ENCODE measurements at places on chromosomes 3 and 15.

DNA sequence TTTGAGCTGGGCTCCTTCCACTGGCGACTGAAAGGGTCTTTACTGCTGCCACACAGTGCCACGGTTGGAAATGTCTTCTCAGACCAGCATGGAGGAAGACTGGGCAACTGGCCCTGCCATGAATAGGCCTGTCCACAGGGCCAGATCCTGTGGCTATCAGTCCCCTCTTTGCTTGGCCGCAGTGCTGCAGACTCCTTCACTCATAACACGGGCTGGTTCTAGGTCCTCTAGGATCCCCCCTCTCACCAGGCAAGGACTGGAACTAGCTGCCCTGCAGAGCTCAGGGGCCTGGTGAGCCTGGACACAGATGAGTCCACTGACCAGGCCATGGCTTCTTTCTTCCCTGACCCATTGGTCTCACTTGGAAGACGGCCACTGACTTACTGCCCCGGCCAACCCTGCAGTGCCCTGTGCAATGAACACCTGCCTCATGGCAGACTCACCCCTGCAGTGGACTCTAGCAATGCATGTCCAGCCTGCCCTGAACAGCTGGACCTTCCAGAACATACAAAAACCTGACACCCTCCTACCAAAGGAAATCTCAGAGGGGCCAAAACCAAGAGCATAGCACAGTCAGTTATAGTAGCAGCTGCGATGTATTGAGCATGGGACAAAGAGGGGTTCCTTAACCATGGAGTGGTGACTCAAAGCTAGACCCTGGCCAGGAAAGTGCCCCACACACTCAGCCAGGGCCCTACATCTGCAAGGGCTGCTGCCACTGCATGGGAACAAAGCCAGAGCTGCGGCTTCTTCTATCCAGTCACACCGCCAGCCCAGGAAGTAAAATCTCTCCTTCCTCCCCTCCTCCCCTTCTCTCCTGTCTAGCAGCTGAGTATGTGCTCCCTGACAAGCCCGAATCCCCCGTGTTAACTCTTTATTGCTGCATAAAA is 72.1 kb upstream of the ITGA11 start:
- DNase-seq = no peak

- DNase-seq = peak; percentile 70
Measured at GRCh38 chr3:139935016-139935865, at the start of gene CLSTN2. Gene CLSTN2 (plus strand): TSS chr3:139935185.

DNA sequence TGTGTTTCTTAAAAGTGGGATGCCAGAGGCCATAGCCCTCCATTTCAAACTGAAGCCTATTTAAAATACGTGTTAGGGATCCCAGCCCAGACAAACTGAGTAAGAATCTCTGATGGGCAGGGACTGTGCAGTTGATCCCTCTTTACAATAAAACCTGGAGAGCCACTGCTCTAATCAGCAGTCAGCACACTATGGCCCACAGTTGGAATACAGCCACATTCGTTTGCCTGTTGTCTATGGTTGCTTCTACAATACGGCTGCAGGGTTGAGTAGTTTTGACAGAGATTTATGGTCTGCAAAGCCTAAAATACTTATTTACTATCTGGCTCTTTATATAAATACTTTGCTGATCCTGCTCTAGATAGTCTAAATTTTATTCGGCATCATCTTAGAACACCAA is 32.4 kb downstream of the TJP1 start:
- no peak for DNase-seq

DNA sequence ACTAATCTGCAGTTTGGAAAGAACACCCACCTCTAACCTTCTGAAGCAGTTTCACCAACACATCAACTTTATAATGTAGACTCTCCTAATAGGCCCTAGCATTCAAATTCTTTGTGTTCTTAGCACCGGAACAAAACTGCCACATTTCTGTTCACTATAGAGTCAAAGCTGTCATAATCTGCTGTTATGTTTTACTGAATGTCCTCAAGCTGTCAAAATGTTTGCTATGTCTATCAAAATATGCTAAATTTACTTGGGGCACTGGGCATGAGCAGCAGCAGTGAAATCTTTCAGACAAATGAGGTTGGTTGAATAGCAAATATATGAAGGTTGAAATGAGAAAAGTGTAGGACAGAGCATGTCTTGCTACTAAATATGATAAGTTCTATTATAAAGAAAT is 1.9 kb downstream of the WDR49 start:
- DNase-seq = no peak

DNA sequence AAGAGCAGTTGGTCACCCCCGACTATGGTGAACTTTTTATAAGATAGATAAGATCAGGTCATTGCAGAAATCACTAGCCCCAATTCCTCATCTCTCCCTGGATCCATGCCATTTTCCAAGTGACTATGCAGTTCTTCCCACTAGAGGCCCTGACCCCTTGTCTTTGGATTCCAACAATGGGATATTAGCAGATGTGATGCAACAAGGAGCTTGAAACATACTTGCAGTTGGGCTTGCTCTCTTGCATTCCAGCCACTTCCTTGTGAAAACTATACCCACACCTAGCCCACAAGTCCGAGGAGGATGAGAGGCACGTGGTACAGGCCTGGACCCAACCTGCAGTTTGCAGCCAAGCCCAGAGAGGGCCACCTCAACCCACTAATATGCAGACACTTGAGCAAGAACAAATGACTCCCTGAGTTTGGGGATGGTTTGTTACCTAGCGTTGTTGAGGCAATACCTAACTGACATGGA is 60.6 kb downstream of the SUCLG2 start:
- DNase-seq = no peak

DNA sequence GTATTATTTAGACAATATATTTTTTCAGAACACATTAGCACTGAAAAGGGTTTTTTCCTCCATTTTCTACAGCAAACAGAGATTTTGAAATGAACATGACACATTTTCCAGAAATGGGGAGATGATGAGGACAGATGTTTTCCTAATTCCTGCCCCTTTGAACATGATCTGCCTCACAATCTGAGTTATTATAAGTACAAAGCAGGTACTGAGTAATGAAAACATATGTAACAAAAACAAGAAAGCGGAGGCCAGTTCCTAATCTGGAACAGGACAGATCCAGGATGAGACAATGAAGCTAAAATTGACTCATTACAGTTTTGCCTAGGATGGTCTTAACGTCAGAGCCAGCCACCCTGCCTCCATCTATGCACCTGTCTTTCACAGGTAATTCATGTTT is 642.8 kb upstream of the NR2F2 start:
- DNase-seq = no peak

GRCh38 chr3:45946875-45947274 is 3.6 kb downstream of the CXCR6 start:
- DNase-seq = no peak

GRCh38 chr3:54228806-54229205 is 106.5 kb downstream of the CACNA2D3 start:
- DNase-seq = no peak

GRCh38 chr3:165852711-165853110 is 15.5 kb upstream of the BCHE start:
- no peak for DNase-seq

DNA sequence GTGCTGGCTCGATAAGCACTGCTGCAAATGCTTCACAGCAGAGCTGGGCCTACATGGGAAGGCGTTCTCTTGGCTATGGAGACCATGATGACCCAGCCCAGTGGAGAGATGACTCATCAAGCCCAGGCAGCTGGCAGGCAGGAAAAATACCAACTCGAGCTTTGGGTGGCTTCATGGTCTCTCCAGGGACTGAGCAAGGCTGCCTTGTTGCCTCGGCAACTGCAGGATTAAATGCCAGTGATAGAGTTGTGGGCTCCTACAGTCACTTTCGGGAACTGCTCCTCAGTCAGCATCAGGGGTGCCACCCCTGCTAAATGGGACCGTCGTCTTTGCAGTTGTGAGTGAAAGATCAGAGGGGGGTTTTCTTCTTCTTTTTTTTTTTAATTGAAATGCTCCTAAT is 54.6 kb upstream of the MYZAP start:
- no peak for DNase-seq

GRCh38 chr3:189363590-189364255 is 192.0 kb downstream of the TPRG1 start:
- no peak for DNase-seq

DNA sequence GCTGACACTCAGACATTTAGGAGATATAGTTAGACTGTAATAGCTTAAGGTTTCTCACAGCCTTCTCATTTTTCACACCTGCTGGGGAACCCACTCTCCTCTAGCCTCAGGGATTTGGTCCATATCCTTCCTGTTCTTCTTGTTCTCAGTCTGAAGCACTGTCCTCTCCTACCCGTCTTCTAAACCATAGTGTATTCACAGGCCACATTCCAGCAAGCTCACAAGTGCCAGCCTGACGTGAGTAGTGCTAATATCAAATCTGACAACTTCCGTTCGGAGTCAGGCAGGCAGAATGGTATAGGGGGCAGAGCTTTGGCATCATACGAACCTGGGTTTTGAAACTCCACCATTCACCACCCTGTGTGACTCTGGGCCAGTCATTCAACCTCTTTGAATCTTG is 6.9 kb upstream of the CA12 start:
- DNase-seq = no peak

- no peak for DNase-seq
Measured at GRCh38 chr3:25035526-25035925, 392.5 kb upstream of the RARB start.

DNA sequence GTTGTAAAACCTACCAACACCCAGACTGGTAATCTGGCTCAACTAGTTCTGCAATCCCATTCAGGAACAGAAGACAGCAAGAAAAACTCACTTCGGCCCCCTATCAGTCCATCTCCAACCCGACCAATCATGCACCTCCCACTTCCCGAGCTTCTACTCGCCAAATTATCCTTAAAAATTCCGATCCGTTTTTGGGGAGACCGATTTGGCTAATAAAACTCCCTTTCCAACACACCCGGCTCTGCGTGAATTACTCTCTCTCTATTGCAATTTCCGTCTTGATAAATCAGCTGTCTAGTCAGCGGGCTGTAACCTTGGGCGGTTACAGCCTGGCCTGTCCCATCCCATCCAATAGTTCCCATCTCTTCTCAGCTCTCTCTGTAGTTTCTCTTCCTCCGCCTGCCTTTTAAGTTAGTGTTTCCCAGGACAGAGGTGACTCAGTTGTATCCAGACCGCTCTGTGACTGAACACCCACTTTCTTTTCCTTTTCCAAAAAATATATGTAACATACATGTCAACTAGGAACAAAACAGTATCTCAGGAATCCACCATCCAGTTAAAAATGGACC is 780 bp upstream of the ACAD9 start:
- DNase-seq = peak; percentile 43

DNA sequence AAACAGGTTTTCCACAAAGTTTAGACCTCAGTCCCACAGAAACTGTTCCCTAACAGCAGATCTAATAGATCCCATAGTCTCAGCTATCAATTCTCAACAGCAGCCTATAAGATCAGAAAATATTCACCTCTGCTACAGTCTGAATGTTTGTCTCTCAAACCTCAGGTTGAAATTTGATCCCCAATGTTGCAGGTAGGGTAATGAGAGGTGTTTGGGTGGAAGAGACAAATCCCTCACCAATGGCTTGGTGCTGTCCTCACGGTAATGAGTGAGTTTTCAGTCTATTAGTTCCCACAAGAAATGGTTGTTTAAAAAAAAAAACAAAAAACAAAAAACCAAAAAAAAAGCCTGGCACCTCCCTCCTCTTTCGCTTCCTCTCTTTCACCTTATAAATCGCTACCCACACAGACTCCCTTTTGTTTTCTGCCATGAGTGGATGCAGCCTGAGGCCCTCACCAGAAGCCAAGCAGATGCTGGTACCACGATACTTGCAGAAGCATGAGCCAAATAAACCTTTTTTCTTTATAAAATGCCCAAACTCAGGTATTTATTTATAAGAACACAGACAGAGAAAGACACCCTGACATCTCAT is 14.2 kb downstream of the ZNF280D start:
- no peak for DNase-seq

DNA sequence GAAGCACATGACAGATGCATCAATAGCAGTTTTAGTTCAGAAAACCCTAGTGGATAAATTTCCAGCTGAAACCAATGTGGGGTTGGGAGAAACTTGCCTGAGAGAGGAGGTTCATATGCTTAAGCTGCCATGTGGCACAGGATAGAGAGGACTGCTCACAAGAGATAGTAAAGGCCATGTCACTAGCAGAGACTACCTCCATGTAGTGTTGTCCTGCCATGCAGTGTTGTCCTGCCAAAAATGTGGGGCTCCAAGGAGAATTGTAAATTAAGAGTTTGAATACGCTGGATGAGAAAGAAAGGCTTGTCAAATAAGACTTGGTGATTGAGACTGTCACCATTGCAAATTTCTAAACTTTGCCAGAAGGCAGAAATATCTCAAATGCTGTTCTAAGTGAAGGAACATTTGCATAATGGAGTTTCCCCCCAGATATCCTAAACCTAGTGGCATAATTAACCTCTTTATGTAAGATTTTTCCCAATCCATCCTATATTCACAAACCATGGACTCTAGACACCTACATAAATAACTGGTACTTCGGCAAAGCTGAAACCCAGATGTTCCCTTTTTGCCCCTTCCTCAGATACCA is 938.3 kb upstream of the ALCAM start:
- DNase-seq = no peak

DNA sequence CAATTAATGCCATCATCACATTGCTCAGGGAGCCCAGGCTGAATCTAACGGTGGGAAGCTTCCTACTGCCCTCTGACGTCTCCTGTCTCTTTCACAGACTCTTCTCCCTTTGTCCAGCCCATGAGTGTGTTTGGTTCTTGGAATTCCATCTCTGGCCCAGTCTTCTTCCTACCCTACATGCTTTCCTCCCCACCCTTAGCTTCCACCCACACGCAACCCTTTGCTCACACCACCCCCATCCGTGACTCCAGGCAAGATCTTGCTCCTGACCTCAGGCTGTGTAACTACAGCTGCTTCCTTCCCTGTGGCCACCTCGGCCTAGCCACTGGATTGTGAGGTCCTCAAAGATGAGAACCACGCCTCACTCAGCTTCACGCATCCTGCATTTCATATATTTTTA is 72.3 kb upstream of the THBS1 start:
- DNase-seq = no peak

DNA sequence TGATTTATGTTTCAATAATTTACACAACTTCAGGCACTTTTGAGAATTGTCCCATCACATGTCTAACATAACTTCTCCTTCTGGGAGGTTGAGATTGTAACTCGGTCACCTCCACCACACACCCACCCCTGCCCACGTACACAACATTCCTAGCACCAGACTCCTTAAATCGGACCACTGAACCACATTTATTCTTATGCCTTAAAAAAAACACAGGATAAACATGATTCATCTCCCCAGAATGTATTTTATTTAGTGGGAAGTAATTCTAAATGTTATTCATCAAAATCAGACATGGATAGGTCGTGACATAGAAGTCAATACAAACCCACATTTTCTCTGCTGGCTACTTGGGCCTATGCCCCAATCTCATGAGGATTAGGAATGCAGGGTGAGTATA is 3.0 kb downstream of the SNTN start:
- no peak for DNase-seq

GRCh38 chr3:5275529-5275928 is 88.0 kb downstream of the EDEM1 start:
- DNase-seq = no peak

GRCh38 chr3:143737065-143737464 is 111.2 kb downstream of the SLC9A9 start:
- DNase-seq = no peak

Measured in left kidney (tissue), 8 donors.